ENCODE measurements at places on chromosomes 1 and 21.

DNA sequence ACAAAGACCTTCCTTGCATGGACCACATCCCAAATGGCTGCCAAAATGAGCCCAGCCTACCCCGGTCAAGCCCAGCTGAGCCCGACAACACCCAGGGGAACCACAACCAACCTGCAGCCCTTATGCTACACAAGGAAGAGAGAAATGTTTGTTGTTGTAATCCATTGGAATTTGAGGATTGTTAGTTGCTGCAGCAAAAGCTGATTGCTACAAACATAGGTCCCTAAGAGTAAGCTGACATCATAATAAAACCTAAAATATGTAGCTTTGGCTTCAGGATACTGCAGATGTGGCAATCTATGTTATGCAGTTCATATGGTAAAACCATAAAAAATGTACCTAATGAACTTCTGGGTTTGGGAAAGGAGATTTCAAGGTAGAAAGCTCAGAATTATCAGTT lies 65.5 kb upstream of the DNAH14 start:
- DNase-seq: no peak

DNA sequence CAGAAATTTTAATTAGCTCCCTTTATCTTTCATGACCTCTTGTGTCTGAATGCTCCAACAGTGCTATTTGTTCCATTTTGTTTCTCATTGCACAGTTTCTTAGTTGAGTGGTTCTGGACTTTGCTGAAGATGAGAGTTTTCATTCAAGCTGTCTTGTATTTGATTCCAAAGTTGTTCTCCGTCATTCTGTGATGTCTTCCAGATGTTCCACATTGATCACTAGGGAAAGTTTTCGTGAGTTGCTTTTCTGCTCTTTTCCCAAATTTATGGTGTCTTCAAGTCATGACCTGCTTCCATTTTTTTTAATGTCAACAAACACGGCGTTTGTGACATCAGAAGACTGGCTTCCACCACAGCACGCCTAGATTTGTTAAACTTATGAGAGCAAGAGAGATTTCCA lies 575.5 kb downstream of the MRPL39 start:
- no peak for DNase-seq

DNA sequence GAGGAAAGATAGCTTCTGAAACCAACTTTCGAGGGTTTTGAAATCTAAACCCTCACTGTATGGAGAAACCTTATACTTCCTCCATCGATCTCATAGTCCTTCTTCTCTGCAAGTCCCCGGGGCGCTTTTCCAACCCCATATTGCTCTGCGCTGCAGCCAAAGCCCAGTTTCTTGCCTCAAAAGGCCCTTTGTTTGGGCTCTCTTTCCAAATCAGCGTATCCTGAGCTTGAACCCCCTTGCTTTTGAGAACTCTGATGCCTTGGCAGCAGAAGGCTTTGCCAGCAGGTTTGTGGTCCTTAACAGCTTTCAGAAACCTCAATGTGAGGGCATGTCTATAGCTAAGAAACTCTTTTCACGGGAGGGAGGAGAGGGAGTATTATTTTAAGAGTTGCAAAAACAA lies 21.6 kb downstream of the PLPP3 start:
- DNase-seq: no peak

GRCh38 chr1:2983319-2983705 lies 38.0 kb upstream of the ACTRT2 start:
- no peak for DNase-seq

GRCh38 chr1:204509186-204509635 lies 7.0 kb upstream of the MDM4 start:
- no peak for DNase-seq

- DNase-seq: no peak
Measured at GRCh38 chr1:211603713-211604112, 24.8 kb upstream of the SLC30A1 start.
